ENCODE measurements at places on chromosomes 13 and 19.

DNA sequence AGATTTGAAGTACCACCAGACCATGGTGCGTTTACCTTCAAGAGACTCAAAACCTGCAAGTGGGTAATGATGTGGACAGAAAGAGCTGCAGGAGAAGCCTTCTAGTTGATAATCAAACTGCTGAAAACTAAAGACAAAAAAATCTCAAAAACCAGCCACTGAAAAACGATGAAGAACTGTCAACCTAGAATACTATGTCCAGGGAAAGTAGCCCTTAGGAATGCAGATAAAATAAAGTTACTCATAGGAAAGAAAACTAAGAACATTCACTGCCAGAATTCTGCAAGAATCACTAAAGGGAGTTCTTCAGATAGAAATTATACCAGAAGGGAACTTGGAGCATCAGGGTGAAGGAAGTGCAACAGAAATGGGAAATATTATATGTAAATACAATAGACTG, 5.3 kb downstream of the ZNF470 start:
- no peak for DNase-seq

GRCh38 chr13:45301263-45301662, 39.7 kb downstream of the TPT1 start:
- DNase-seq, result peak; percentile 28

GRCh38 chr13:32840989-32841713, 175.1 kb upstream of the KL start:
- DNase-seq, result peak; percentile 43

- DNase-seq, result peak; percentile 22
Observed at GRCh38 chr19:44644402-44645016, 799 bp downstream of the PVR start.

DNA sequence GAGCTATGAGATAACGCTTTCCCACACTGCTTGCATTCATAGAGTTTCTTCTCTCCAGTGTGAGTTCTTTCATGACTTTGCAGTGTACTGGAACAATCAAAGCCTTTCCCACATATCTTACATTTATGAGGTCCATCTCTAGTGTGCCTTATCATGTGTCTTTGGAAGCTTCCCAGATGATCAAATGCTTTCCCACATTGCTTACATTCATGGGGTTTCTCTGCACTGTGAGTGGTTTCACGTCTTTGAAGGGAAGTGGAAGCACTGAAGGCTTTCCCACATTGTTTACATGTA, 14.9 kb upstream of the ZNF442 start:
- DNase-seq, result no peak

- DNase-seq, result no peak
Observed at GRCh38 chr19:38503077-38503410, 69.6 kb downstream of the RYR1 start.

GRCh38 chr19:50046649-50047503, 21.1 kb downstream of the ZNF473 start:
- no peak for DNase-seq

DNA sequence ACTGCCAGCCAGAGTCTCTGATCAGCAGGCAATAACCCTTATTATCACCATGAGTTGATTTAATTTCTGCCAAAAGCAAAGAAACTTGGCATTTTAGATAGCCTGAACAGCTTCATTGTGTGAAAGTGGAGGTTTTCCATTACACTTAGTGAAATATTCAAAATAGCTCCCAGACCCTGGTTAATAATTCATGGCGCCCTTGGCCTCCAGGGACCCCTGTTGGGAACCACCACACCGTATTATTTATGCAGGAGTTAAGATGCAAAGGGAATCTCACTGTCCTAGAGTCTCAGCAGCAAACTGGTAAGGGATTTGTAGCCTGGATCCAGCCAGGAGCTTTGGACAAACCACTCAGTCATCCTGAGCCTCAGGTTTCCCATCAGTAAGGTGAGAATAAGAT, 110.0 kb upstream of the PABPC3 start:
- DNase-seq, result no peak

- no peak for DNase-seq
Observed at GRCh38 chr13:91117351-91117750, 230.1 kb upstream of the MIR17HG start.

DNA sequence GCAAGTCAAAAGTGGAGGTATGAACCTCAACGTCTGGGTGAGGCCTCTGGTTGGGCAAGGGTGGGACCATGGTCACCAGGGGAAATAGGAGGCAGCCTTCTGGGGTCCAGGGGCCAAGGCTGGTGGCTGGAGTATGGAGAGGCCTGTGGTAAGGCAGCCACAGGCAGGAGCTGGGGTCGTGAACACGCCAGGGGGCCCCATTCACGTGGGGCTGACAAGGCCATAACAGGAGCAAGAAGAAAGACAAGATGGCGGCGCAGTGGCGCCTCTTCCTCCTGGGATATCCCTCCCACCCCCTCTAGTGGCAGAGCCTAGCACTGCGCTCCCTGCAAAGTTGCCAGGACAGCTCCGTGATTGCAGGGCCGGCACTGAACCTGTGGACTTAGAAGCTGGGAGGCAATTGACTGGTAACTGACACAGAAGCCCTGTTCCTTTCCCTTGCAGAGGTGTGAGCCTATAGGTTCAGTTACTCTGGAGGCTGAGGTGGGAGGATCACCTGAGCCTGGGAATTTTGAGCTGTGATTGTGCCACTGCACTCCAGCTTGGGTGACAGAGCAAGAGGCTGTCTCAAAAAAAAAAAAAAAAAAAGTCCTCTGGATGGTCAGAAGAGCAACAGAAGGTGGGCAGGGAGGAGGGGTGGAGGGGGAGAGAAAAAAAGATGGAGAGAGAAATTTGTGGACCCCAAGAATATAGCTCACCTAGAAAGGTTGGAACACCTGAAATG, 19.7 kb upstream of the EDDM13 start:
- no peak for DNase-seq

DNA sequence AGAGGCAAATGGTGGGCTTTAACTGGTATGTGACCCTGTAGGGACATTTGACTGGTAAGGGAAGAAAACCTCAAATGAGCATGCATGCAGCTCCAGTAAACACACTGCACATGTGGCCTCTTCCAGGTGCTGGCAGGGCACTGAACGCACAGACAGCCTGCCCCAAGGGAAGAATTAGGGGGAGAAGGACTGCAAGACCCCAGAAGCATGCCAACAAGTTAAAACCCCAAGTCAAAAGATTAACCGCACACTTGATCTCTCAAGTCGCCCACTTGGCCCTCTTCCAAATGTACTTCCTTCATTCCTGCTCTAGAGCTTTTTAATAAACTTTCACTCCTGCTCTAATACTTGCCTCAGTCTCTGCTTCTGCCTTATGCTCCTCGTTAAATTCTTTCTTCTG, 46.9 kb upstream of the SLITRK1 start:
- no peak for DNase-seq

DNA sequence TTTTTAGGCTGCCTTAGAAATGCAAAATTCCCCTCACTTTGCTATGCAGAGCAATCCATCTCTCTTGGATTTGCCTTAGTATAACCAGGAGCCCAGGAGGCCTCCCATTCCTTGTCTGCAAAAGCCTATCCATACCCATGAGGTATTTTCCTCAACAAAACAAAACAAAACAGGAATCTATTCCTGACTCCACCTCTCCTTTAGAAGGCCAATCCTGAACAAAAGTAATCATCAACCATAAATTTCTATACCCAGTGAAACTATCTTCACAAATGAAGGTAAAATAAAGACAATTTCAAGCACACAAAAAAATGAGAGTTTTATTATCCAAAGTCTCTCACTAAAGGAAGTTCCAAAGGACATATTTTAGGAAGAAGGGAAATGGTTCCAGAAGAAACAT, 365.7 kb downstream of the KCNRG start:
- DNase-seq, result no peak

GRCh38 chr19:19155495-19156219, 14.4 kb downstream of the MEF2B start:
- DNase-seq, result no peak

- no peak for DNase-seq
Observed at GRCh38 chr19:39825093-39825463, 8.9 kb downstream of the DYRK1B start.

- no peak for DNase-seq
Observed at GRCh38 chr13:80339563-80339911, 1.4 kb downstream of the SPRY2 start.

- DNase-seq, result no peak
Observed at GRCh38 chr19:5934774-5935472, 20.9 kb downstream of the CAPS start.

GRCh38 chr19:49489601-49490167, 2.3 kb downstream of the RPL13A start:
- DNase-seq, result no peak

GRCh38 chr13:80259159-80259558, 81.8 kb downstream of the SPRY2 start:
- no peak for DNase-seq

DNA sequence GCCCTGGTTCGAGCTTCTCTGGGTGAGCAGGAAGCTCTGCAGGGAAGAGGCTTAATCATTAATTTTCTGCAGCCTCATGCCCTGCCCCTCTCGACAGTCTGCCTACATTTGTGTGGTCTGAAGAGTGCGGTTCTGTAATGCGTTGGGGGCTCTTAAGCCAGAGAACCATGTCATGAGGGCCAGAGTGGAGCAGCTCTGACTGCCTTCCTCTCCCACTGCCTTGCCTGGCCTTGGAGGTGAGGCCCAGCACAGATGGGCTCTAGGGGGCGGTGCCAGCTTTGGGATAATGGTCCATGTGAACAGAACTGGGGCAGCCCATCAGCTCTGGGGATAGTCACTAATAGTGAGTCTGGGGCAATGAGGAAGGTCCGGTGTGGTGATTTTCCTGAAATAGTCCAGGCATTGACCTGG, 5.7 kb downstream of the FGF9 start:
- DNase-seq, result peak; percentile 34

- no peak for DNase-seq
Observed at GRCh38 chr13:39556866-39557265, 46.1 kb downstream of the LHFPL6 start.

GRCh38 chr19:19109601-19110000, 28.7 kb downstream of the TMEM161A start:
- no peak for DNase-seq

GRCh38 chr19:9939301-9939913, 3.1 kb upstream of the OLFM2 start:
- DNase-seq, result no peak

GRCh38 chr13:72692884-72693514, 34.4 kb downstream of the MZT1 start:
- DNase-seq, result no peak

GRCh38 chr19:55777528-55777927, 8.6 kb downstream of the RFPL4AL1 start:
- no peak for DNase-seq

DNA sequence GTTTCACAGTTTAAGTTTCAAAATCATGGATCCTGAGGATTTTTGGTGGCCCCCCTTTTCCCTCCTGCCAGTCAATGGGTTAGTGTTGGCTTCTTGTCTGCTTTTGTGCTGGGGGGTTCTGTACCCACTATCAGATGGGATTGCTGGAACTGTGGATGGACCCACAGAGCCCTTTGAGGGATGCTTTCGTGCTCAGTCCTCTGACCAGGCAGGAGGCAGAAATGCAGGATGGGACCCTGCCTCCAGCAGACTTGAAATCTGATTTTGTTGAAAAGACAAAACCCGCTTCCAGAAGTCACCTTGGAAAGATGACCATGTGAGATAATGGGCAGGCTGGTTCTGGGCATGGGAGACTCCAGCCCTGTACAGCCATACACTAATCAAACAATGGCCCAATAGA, 408.9 kb downstream of the ZNF536 start:
- no peak for DNase-seq

GRCh38 chr19:16949496-16950023, 60.8 kb downstream of the F2RL3 start:
- no peak for DNase-seq

- DNase-seq, result no peak
Observed at GRCh38 chr13:61136093-61136492, 279.6 kb downstream of the PCDH20 start.

DNA sequence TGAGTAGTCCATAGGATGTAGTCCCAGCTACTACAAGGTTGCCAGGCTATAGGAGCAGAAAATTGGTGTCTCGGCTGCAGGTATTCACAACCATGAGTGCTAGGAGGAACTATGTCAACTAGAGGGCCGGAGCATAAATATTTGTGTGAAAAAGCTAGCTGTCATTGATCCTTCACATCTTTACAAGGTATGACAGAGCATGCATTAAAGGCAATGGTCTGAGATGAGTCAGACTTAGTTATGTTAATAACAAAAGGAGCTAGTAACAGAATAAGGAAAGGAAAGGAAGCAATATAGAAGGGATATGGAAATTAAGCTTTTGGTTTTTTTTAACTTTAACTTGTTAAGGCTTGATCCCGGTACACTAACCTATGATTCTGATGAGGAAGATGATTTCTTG, 40.9 kb upstream of the PSG9 start:
- DNase-seq, result no peak

- no peak for DNase-seq
Observed at GRCh38 chr13:48066310-48066989, 28.5 kb downstream of the MED4 start.

DNA sequence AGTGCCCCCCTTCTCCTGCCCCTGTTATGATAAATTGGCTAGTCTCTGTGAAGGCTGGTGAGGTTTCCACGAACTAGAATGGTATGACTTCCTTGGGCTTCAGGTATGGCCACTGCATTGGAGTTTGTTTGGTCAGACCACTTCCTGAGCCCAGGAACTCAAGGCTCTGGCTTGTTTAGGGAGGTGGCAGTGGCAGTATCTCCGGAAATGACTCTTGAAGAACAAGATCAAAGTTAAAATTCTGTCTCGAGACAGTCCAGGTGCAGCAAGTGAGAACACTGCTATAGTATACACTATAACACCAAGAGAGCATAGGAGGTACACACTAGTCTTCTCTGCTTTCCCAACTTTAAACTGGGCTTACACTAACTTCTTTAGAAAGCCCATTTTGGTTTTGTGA, 309.1 kb downstream of the KLF12 start:
- no peak for DNase-seq

- no peak for DNase-seq
Observed at GRCh38 chr19:14414926-14415690, 4.0 kb downstream of the DDX39A start.

GRCh38 chr13:40197936-40198595, 468.4 kb downstream of the FOXO1 start:
- no peak for DNase-seq

DNA sequence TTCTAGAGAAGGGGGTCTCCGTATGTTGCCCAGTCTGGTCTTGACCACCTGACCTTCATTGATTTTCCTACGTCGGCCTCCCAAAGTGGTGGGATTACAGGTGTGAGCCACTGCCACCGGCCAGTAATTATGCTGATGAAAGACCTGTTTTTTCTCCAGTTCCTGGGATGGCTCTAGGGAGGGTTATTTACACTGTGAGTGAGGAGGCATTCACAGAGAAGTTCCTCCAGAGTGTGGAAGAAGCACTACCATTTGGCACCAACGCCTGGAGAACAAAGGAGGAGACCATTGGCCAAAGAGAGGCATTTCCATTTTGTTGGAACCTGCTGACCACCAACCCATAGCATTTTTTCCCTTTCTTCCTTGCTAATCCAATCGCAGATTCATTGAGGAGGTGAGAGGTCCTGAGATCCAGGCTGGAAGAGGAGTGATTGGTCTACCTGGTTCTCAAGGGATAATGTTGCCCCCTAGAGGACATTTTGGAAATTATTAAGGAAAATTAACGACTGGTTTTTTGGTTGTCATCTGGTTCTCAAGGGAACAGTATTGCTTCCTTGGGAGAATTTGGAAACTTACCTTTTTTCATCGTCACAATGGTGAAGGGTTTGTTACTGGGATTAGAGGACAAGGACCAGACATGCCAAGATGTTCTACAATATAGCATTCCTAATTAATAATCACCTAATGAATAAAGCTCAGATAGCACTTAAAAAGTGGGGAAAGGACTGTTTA, 5.5 kb upstream of the SAE1 start:
- peak; percentile 49 for DNase-seq

- DNase-seq, result no peak
Observed at GRCh38 chr19:13606156-13606555, 99.9 kb upstream of the CACNA1A start.

All from DMS79 (cell line).